ENCODE measurements at places on chromosomes 6 and 20. TPM values are rescaled to one million over a fixed set of nuclear protein-coding genes. Genes with fewer than 3 reads are reported as not detected.

GRCh38 chr6:108176281-108177089 lies 10.7 kb downstream of the NR2E1 start:
- DNase-seq: no peak

- no peak for DNase-seq
These were observed 35.7 kb downstream of the CDH4 start for GRCh38 chr20:61287583-61288275.

GRCh38 chr6:164014346-164015087 lies 600.0 kb downstream of the QKI start:
- no peak for DNase-seq

DNA sequence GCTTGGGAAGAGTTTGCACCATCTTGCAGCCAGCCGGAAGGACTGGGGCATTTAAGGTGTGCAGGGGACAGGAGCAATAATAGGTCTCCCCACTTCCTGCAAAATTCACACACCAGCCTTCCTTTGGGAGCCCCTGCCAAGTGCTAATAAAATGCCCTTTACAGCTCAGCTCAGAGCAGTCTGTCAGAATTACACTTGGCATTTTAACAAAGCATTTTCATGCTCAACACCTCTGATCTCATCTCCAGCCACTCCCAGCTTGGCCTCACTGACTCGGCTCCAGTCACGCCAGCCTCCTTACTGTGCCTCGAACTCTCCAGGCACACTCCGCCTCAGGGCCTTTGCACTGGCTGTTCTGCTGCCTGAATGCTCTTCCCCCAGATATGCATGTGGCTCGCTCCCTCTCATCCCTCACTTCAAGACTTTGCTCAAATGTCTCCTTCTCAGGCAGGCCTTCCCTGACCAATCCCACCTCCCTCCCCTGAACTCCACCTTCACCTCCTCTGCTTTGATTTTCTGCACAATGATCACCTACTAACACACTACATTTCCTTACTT lies 43.7 kb downstream of the GRM4 start:
- no peak for DNase-seq

The ERGIC3 gene
- total RNA-seq: 487 TPM

The RGS17 gene
- total RNA-seq: 1.7 TPM

GRCh38 chr6:487956-488355 lies 96.4 kb downstream of the IRF4 start:
- no peak for DNase-seq

The TSBP1 gene
- total RNA-seq: not detected

DNA sequence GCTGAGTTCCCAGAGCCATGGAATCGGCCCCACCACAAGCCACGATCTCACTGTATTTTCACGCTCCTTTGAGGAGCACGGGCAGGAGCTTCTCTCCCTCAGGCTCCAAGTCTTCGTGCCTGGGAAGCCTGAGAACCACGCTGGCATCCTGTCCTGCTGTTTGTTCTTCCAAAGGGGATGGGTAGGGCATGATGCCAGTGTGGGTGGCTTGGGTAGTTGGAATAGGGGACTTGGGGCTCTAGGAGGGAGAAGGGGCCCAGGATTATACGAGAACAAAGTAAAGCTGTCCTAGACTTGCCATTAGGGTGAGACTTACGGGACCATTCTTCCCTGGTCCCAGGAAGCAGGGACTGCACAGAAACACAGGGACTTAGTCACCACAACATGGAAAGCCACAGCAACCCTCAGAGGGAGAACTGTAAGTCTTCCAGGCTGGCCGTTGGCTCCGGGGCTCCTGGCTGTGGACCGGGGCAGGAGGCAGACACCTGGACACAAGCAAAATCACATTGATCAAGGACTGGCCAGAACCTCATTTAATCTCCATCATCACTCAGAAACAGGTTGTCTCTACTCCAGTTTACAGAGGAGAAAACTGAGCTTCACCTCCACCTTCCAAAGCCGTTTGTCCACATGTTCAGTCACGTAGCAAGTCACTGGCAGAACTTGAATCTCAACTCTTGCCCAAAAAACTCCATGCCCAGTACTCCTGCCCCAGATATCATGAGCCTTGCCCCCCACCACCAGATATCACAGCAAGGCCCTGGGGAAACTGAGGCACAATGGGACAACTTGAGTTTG lies 1.3 kb downstream of the CCN5 start:
- DNase-seq: no peak

Data from IMR-90 (cell line).